ENCODE measurements at places on chromosomes 5 and 9. TPM values are rescaled to one million over a fixed set of nuclear protein-coding genes. Genes with fewer than 3 reads are reported as not detected.

- no peaks in the 10 kb centered on the region for H3K27me3 ChIP-seq
- no peaks in the 10 kb centered on the region for H3K36me3 ChIP-seq
- no peak for DNase-seq
- H3K4me3 ChIP-seq, result no peak overlapping the region
These were observed 448.3 kb downstream of the TLE4 start for GRCh38 chr9:80020056-80020455.

GRCh38 chr5:124790895-124791732, 44.7 kb upstream of the ZNF608 start:
- H3K36me3 ChIP-seq, result no peaks in the 10 kb centered on the region
- no peaks in the 10 kb centered on the region for H3K4me1 ChIP-seq
- no peak overlapping the region for H3K4me3 ChIP-seq
- H3K27me3 ChIP-seq, result no peaks in the 10 kb centered on the region
- no peak overlapping the region for H3K27ac ChIP-seq
- no peak for DNase-seq

DNA sequence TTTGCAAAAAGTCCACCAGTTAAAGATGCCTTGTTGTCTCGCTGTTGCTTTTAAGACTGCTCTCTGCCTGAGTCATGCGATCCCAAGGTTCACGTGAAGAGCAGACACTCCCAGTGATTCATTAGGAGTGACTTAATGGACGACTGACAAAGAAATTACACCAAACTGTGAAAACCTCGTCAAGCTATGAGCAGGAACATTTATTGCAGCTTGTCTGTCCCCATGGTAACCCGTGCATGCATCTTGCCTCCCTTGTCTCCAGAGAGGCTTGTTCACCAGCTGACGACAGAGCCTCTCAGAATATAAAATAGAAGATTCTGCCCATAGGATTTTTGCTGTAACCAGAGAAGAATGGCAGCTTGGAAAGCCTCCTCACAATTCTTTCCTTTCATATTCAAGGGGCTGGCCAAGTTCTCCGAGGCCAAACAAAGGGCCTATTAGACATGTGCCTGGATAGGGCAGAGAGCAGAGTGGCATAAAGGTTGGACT, 352.7 kb downstream of the SPOCK1 start:
- H3K4me3 ChIP-seq, result no peak overlapping the region
- no peak overlapping the region for H3K27ac ChIP-seq
- H3K4me1 ChIP-seq, result no peaks in the 10 kb centered on the region
- no peaks in the 10 kb centered on the region for H3K27me3 ChIP-seq

DNA sequence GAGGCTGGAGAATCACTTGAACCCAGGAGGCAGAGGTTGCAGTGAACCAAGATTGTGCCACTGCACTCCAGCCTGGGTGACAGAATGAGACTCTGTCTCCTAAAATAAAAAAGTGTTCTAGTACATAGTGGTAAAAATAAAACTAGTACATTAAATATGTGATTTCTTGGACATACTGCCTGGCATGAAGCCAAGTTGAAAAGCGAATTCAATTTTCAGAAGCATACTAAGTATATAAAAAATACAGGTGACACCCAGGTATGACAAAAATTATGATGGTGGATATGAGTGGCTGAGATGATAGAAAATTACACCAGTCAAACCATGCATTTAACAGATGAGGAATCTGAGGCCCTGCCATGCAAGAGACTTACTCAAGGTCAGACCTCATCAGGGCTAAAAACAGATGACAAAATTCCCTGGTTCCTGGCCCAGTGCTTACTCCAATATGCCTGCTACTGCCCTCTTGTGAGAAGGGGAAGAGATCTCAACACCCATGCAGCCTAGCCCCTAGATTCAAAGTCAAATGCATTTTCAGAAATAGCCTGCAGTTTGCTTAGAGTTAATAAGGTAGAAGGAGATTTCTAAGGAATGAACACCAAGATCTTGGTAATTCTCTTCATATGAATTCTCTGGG, 46.6 kb upstream of the GNPDA1 start:
- peaks cover 9% of the 10 kb centered on the region for H3K4me1 ChIP-seq
- H3K4me3 ChIP-seq, result no peak overlapping the region
- no peaks in the 10 kb centered on the region for H3K27me3 ChIP-seq
- no peaks in the 10 kb centered on the region for H3K36me3 ChIP-seq

DNA sequence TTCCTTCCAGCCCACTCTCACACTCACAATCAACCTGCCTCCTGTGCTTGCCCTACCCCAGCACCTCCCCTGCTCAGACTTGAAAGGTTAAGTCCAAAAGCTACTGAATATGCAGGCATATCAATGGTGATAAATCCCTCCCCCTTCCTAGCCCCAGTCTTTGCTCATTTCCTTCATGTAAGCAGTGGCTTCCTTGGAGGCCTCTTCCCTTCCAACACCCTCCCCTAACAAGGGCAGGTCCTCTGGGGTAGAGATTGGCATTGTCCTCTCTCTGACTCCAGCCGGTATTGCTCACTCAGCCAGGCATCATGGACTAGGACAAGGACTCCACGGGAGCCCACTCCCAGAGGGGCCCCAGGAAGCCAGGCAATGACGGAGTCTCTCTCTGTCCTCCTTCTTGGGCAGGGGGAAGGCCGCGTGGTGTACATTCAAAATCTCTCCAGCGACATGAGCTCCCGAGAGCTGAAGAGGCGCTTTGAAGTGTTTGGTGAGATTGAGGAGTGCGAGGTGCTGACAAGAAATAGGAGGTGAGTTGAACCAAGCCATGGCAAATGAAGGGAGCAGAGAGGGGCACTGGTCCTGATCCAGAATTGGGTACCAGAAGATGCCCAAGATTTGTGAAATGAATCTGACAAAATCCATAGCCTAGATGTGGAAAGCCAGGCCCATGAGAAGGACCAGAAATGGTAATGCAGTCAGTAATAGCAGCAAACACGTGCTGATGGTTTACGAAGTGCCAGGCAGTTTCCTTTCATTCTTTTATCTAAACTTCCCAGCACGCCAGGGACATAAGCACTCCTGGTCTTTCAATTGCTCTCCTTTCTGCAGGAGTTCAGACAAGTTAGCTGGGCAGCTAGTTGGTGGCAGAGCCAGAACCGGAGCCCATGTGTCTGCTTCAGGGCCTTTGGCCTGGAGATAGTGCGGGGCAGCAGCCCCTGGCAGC, 102.5 kb downstream of the PDE6A start:
- no peaks in the 10 kb centered on the region for H3K27me3 ChIP-seq
- H3K4me3 ChIP-seq, result no peak overlapping the region
- DNase-seq, result no peak

GRCh38 chr5:154132718-154133307, 57.7 kb upstream of the GALNT10 start:
- H3K4me3 ChIP-seq, result no peak overlapping the region
- no peak for DNase-seq
- peaks cover 2% of the 10 kb centered on the region for H3K27me3 ChIP-seq
- H3K4me1 ChIP-seq, result no peaks in the 10 kb centered on the region
- no peak overlapping the region for H3K27ac ChIP-seq

DNA sequence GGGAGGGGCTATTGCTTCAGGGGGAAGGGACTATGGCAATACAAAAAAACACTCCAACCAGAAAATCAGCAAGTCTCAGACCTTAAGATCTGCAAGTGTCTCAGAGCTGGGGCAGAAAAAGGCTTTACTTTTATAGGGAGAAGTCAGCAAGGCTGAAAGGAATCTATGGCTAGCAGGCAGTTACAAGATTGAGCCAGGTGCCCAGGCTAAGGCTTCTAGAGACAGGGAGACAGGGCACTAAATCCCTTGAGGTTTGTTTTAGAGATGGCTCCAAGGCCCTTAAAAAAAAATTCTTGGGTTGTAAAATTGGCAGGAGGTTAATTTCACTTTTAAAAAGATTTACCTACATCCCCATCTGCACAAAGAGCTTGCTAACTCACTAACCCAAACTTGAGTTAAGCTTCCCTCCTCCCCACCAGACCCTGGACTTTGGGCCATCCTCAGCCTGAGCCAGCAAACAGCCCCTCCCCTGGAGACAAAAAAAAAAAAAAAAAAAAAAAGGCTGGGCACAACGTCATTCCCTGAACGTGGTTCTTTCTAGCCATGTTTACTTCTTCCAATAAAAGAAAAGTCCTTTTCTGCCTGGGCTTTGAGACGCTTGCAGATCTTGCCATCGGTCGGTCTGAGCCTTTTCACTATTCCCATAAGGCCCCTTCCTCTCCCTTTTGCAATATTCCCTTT, 17.9 kb downstream of the NIPAL4 start:
- H3K27ac ChIP-seq, result no peak overlapping the region
- H3K4me1 ChIP-seq, result peaks cover 3% of the 10 kb centered on the region
- DNase-seq, result no peak
- H3K27me3 ChIP-seq, result no peaks in the 10 kb centered on the region

GRCh38 chr5:53151713-53152458, 42.3 kb upstream of the MOCS2 start:
- no peaks in the 10 kb centered on the region for H3K4me1 ChIP-seq
- H3K27me3 ChIP-seq, result no peaks in the 10 kb centered on the region
- no peaks in the 10 kb centered on the region for H3K36me3 ChIP-seq
- no peak for DNase-seq
- no peak overlapping the region for H3K4me3 ChIP-seq

DNA sequence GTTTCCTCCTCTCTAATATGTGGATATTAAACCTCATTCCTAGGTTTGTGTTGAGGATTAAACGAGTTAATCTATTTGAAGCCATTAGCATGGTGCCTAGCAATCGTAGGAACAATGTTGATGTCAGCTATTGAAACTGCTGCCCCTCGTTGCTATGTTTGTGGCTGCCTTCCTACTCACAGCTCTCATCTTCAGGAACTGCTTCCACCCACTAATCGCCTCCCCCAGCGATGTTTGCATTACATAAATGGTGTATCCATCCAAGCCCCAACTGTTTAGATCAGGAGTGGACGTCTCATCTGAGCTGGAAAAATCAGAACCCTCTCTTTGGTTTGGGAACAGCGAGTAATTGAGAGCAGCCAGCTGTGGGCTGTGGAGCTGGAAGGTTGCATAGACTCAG, 416.6 kb downstream of the ARHGEF28 start:
- no peak overlapping the region for H3K4me3 ChIP-seq
- no peaks in the 10 kb centered on the region for H3K36me3 ChIP-seq
- H3K27ac ChIP-seq, result no peak overlapping the region
- no peaks in the 10 kb centered on the region for H3K27me3 ChIP-seq
- H3K4me1 ChIP-seq, result no peaks in the 10 kb centered on the region

DNA sequence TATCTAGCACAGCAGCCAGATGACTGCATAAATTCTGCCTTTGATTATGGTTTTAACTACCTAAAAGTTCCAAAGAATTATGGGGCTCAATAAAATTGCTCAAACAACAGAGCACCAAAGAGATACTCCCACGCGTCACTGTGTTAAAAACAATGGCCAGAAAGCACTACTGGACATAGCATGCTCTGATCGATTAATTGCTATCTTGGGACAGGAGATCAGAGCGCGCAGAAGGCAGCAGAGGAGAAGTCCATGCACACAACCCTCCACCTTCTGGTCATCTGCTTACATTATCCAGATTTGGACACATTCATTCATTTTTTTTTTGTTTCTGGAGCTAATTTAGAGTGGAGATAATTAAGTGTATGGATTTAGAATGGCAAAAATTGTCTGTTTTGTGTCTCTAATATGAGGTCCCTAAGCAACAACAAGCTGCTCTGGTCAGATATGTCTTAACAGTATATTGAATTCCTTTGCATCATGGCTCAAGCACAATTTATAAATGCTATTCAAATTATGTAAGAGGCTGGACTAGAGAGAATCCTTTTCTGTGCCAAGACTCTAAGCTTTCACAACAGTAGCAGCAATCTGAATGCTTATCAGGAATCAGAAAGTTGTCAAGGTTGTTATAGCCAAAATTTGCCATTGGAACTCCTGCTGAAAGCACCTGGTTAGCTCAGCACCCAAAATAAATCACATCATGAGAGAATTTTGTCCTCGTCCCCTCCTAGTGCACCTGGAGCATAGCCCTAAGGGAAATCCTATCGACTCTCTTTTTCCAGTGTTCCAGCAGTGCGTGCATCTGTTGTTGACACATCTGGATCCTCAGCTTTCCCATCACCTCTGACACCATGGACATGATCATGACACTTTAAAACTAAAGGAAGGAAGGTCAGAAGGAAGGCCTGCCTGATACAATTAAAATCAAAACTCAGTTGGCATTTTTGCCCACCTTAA, 98.6 kb upstream of the HMHB1 start:
- no peak overlapping the region for H3K4me3 ChIP-seq
- H3K27me3 ChIP-seq, result no peaks in the 10 kb centered on the region
- H3K36me3 ChIP-seq, result no peaks in the 10 kb centered on the region
- no peak for DNase-seq
- no peak overlapping the region for H3K27ac ChIP-seq

DNA sequence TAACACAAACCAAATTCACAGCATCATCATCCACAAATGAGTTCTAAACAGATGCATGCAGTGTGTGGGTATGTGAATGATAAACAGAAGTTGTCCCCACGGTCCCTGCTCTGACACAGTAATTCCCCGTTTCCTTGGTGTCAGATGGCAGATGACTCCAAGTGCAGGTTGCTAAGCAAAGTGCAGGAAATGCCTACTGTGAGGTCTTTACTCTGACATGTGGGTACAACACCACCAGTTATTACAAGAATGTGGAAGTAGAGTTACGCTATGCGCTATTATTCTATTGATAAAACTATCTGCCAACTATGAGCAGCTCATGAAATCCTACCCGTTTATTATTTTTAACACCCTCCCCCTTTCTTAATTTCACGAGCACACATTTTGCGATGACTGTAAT, 448.9 kb downstream of the BNC2 start:
- H3K4me3 ChIP-seq, result no peak overlapping the region
- H3K36me3 ChIP-seq, result no peaks in the 10 kb centered on the region
- no peaks in the 10 kb centered on the region for H3K27me3 ChIP-seq
- no peak overlapping the region for H3K27ac ChIP-seq

DNA sequence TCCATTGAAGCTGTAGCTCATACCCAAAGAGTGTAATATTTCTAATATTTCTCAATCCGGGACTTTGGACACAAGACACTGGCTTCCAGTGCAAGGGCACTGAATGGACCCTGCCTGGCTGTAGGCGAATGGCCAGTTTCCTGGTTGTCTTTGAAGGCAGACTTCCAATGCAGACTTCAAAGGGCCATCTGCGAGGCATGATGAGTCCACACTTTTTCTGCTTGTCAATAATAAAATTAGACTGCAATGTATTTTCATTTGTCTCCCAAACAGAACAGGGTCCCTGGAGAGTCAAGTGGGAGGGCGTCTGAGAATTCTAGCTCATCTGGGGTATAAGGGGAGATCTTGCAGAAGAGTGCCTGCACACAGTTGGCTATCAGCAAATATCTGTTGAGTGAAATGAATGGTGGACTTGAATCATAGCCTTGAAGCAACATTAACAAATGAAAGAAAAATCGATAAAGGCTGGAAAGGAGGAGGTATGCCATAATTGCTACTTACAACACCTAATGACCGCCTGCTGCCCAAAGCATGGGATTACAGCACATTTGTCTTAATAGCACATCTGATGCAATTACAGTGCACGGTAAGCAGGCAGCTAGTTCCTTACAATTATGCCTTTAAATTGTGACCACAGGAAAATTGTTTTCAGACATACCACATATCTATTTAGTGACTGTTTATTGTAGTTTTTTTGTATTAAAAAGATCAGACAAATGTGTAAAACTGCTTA, 137.5 kb downstream of the ARHGEF28 start:
- no peak overlapping the region for H3K27ac ChIP-seq
- H3K4me3 ChIP-seq, result no peak overlapping the region
- no peaks in the 10 kb centered on the region for H3K27me3 ChIP-seq

Gene RASEF
- total RNA-seq, result not detected

Gene BOD1
- total RNA-seq, result 16.6 TPM

Gene GPRIN1
- total RNA-seq, result 0.92 TPM

Gene PCDHA9
- total RNA-seq, result not detected

Gene ELOVL7
- 0.48 TPM for total RNA-seq
